ENCODE measurements at places on chromosomes 7 and 10. TPM values are rescaled to one million over a fixed set of nuclear protein-coding genes. Genes with fewer than 3 reads are reported as not detected.

Gene LIPM
- total RNA-seq = not detected

Gene HOXA5
- not detected for total RNA-seq

Gene OPN4
- total RNA-seq = not detected

Gene HDAC9
- 0.48 TPM for total RNA-seq

Gene NUTM2B
- total RNA-seq = 1.1 TPM

Gene EBF3
- total RNA-seq = not detected

Gene UNCX
- not detected for total RNA-seq

Gene COBL
- total RNA-seq = not detected

Gene SPDYE11
- not detected for total RNA-seq

Gene PRKRIP1
- 30.0 TPM for total RNA-seq

Gene OR2A5
- not detected for total RNA-seq

Gene UNC5B
- not detected for total RNA-seq

Gene SPDYE5
- total RNA-seq = not detected

Gene CHPF2
- 43.8 TPM for total RNA-seq

Gene ZNF365
- total RNA-seq = not detected

Gene ACTR3C
- total RNA-seq = 7.9 TPM

Gene ZC3HAV1
- 77.1 TPM for total RNA-seq

Gene PUS7
- 41.8 TPM for total RNA-seq

Gene MSS51
- 2.6 TPM for total RNA-seq

Gene KIAA1549
- 1.3 TPM for total RNA-seq

Gene GNGT1
- not detected for total RNA-seq

Gene NKX6-2
- not detected for total RNA-seq

Gene LGI1
- not detected for total RNA-seq

Gene OR9A2
- 0.30 TPM for total RNA-seq

Gene FGF8
- not detected for total RNA-seq

Gene AVPI1
- 2.4 TPM for total RNA-seq
